Non-pigmented ciliary epithelial cell (primary cell): ENCODE measurements at places on chromosomes 13 and 19.

GRCh38 chr13:24745861-24746617 lies 17.9 kb upstream of the RNF17 start:
- no peak for DNase-seq

GRCh38 chr13:68369739-68370138 lies 1139.6 kb upstream of the PCDH9 start:
- peak; percentile 27 for DNase-seq

DNA sequence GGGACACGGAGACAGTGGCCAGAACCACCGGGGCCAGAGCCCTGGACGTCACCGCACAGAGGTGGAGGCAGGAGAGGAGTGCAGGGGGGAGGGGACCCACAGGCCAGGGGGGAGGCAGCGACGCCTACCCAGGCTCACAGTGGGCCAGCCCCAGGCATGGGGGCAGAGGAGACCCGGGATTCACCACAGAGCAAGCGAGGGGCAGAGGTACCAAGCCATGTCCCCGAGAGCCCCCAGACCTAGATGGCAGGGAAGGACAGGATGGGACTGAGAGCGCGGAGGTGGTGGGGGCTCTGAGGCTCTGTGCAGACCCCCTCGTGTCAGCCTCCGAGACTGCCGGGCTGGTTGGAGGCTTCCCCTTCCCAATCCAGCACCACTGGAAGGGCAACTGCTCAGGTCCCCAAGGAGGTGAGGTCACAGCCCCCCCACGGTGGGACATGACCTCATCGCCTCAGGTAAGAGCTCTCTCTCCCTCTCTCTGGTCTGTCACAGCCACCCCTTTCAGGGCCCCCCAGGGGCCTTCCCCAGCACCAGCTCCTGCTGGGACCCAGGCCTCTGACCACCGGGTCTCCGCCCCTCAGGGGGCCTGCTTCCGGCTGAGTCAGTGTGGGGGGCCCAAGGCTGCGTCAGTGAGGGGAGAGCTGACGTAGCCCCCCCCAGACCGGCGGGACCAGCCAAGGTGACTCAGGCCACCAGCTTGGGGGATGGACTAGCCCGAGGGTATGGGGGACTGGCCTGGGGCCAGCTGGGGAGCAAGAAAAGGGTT lies 2.2 kb upstream of the IL11 start:
- DNase-seq, result no peak

DNA sequence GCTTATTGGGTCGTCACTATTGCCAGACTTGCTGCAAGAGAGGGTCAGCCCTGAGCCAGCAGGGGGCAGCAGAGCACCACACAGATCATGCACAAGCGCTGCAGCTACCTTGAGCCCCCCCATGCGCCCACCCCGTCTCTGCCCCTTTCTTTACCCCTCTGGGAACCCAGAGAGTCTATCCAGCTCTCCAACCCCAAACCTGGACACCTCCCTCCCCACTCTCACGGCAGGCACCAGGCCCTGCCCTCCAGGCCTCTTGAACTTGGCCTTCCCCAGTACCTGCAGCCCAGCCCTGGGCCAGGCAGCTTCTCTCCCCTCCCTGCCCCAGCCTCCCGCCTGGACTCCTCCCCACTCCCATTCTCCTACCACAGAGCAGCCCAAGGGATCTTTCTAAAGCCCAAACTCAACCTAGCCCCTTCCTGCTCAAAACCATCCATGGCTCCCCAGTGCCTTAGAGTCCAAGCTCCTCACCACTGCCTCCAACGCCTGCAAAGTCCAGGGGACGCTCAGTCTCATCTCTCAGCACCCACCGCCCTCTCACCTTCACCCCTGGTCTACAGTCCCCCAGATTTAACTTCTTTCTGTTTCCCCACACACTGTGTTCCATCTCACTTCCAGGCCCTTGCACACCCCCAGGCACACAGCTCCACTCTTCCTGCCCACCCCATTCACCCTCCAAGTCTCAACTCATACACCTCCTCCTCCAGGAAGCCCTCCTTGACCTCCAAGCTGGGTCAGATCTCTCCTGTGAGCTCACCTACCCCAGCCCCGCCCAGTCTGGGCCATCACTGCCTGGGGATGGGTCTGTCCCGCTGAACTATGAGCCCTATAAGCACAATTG lies 9.4 kb upstream of the CEACAM16 start:
- DNase-seq, result no peak

DNA sequence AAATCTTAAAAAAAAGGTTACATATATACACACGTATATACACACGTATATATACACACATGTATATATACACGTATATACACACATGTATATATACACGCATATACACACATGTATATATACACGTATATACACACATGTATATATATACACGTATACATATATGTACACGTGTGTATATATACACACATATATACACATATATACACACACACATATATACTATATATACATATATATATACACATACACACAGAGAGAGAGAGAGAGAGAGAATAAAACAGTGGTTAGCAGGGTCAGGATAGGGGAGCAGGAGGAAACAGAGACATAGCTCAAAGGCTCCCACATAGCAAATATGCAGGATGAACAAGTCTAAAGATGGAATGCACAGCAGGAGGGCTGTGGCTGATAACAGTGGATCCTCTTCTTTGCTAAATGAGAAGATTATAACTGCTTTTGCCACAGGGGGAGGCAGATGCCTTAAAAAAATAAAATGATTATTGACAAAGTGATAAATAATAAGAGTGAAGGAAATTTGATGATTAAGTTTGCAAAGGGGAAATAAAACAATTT lies 714.5 kb downstream of the UQCRFS1 start:
- DNase-seq, result peak; percentile 19

DNA sequence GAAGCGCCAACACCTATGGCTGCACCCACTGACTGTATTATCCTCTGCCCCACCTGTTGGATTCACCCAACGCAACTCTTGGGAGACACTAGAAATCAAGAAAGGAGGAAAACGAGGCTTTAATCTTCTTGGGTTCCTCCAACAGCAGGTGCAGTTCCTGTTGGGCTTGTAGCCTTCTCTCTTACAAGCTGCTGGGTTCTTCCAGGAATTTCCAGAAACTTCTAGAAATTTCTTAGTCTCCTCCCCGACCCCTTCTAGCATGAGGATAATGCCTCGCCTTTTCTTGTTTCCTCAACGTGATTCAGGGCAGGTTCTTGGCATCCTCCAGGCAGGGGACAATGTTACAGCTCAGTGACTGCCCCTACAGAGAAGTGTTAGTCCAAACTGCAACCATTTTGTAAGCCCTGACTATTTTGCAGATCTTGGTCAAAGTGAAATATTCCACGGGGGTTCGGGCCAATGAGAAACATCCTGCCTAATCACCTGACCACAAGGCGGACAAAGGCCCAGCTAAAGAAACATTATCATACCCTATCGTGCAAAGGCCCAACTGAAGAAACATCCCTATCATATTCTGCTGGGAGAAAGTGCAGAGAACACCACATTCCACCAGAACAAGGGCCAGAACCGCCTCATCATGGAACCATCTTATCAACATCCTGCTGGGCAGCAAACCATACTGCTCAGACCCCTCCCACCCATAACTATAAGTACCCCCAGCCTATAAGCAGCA lies 614 bp upstream of the PNMA8A start:
- no peak for DNase-seq

DNA sequence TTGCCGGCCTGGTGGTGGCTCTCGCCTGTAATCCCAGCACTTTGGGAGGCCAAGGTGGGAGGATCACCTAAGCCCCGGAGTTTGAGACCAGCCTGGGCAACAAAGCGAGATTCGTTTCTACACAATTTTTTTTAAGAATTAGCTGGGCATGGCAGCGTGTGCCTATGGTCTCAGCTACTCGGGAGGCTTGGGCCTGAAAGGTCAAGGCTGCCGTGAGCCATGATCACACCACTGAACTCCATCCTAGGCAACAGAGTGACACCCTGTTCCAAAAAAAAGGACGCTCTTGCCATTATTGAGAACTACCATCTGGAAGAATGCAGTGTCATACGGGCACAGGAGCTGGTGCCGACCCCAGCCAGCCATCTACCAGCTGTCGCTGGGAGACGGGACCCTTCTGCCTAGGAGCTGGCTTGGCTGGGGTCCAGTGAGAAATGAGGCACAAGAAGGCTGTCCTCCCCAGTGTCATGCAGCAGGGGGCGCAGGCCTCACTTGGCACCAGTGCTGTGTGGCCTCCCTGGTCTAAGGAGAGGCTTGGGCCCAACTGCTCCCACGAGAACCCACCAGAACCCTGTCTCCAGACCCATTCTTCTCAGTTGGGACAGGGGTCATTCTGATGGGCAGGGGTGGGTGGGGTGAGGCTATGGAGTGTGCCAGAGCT lies 12.2 kb upstream of the RELB start:
- DNase-seq, result peak; percentile 10

- no peak for DNase-seq
Measured at GRCh38 chr19:13089139-13089856, 13.4 kb downstream of the LYL1 start.

DNA sequence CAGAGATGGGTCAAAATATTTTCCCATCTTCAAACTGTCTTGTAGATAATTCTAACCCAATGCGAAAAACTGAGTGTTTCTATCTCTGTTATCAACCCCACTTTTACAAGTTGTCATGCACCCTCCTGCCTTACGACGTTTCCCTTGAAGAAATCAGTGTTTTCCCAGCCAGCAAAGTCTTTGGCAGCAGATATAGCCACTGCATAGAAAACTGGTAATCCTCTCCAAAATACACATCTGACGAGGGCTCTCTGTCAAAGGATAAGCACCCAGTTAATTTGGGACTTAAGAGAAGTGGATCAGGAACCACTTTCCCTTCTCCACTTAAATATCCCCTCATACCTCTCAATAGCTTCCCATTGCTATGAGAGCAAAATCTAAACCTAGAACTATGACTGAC lies 351.9 kb upstream of the MIR17HG start:
- no peak for DNase-seq

DNA sequence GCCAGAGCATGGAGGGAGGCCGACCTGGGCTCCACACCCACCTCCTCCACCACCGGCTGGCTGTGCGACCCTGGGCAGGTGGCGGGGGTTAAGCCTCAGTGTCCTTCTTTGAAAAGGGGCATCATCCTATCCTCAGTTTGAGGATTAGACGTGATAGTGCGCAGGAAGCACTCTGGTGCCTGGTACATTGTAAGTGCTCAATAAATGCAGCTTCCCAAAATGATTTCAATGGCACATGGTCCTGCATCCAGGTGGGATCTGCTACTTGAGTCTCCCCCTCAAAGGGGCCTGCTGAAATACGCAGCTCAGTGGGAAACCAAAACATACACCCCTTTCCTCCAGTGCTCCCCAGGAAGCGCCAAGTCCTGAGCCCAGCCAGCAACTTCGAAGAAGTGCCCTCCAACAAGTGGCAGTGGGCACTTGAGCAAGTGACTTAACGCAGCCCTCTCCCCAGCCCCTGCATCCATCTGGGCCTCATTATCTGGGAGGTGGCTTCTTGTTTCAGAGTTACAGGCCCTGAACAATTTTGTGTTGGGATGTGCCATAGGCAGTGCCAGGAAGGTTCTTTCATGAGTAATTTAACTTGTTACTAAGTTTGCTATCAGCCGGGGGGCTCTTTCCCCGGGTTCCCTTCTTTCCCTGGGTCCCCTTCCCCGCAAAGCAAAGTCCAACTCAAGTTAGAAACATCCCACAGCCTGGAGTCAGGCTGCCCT lies 17.9 kb downstream of the ACTN4 start:
- DNase-seq, result no peak

DNA sequence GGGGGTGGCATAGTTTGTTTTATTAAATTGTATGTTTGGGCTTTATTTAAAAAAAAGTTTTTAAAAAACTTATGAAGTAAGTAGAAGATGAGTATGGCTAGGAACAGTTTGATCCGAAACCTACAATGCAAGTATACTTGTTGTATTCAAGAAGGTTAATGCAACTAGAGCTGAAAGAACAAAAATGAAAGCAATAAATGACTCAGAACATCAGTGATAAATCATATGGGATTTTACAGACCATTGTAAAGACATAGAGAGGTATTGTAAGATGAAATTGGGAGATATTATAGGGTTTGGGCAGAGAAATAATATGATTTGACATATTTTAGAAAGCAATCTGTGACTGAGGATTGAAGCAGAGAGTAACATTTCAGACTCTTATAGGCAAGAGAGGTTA lies 1135.3 kb downstream of the SLITRK5 start:
- no peak for DNase-seq

- DNase-seq, result peak; percentile 68
Measured at GRCh38 chr19:23758187-23759074, at the start of gene ZNF681. ZNF681 (minus strand) TSS chr19:23758891; CDS start chr19:23758749, 142 bp downstream.

DNA sequence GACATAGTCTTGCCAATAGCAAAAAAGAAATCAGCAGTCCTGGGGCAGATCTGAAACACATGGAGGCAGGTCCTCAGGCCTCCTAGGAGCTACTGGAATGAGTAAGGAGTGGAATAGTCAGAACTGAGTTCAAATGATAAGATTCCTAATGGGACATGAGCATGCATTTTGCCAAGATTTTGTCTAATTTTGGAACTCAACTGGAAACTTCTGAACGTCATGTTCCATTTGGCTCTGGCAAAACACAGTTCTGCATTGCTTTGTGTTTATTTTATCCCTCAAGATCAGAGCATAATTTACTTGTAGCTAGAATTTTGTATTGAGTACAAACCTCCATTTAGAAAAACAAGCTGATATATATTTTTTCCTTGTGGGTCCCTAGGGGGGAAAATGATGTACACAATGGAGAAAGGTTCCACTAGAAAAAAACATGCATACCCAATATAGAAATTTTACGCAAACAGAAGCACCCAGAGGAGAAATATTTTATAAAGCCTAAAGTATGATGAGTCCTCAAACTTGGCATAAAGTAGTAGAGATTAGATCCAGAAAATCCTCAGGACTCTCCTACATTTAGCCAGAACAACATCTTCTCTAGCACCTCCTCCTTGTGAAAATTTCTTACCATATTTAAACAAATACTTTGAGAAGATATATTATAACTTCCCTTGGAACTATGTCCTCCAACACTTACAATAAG lies 149.0 kb upstream of the SERP2 start:
- no peak for DNase-seq

GRCh38 chr13:90800082-90800746 lies 547.3 kb upstream of the MIR17HG start:
- DNase-seq, result no peak

GRCh38 chr13:30746791-30747190 lies 11.4 kb downstream of the ALOX5AP start:
- no peak for DNase-seq

DNA sequence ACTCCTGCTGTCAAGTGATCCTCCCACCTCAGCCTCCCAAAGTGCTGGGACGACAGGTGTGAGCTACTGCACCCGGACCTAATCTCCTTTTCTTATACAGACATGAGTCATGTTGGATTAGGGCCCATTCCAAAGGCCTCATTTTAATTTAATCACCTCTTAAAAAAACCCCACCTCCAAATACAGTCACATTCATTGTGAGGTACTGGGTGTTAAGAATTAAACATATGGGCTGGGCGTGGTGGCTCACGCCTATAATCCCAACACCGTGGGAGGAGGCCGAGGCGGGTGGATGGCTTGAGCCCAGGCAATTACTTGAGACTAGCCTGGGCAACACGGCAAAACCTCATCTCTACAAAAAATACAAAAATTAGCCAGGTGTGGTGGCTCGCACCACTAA lies 46.6 kb downstream of the PIN1 start:
- DNase-seq, result no peak
